ENCODE measurements at places on chromosomes 2 and 18.

DNA sequence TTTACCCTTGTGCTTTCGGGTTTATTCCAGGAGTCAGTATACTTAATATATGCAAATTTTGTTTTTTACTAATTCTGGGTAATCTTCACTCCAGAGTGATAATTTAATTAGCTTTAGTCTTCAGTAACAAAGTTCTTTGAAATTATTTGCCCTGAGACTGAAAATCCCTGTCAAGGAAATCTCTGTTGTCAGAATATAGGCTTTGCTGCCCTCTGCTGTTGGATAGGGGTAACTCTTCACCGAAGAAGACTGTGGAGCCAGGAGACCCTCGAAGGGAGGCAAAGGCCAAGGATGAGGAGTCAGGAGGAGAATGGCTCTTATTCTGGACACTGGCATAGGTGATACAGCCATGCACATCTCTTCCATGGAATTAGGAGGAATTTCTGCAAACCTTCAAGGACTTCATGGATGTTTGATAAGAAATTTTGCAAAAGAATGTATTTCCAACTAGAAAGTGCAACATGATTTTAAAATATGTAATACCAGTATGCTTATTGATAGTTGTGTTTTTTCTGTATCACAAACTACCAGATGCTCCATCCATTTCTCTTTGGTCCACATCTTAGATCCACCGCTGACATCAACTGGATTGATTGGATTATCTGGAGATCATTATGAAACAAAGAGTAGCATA, 182.3 kb downstream of the RDH14 start:
- no peak for DNase-seq

DNA sequence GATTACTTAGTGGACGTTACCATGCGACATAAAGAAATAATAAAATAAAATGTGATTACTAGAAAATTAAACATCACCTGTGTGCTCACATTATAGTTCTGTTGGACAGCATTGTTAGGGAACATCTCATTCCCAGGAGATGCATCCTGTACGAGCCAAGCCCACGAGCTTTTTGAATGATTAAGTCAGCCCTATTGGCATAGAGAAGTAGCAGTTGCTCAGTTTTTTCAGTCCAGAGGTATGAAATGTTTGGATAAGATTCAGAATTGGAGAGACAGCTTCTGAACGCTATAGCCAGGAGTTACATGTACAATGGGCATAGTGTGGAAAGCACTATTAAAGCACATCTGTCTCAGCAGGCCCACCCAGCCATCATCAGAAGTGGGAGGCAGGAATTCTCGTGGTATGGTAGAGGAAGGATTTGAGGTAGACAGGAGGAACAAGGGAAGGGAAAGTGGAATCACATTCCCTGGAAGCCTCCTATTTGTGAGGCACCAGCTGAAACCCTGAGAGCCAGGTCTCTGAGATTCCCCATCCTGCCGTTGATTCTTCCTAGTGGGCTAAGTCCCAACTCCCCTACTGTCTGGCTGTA, 8.6 kb downstream of the SPATS2L start:
- DNase-seq: no peak

GRCh38 chr2:159551806-159552205, 64.5 kb downstream of the BAZ2B start:
- no peak for DNase-seq

DNA sequence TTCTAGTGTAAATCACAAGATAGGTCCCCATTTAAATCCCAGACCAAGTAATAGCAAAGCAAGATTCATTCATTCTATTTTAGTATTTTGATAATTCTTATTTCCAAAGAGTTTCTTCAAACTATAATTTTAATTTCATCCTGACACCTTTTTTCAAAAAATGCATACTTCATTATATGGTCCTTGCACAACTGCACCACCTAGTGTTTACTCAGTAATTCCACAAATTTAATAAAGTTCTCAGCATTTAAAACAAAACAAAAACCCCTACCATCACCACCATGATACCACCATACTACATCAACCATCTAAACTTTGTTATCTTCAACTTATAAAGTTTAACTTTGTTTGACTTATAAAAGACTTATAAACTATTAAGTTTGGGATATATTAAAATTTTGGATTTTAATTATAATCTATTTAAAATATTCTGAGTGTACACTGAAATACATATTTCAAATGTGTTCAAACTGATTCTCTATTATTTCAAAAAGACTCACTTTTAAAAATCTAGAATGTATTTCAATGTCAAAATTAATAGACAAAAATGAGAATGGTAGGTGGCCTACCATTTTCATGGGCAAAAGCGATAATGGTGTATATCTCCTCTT, 44.2 kb downstream of the WDPCP start:
- DNase-seq: no peak

- DNase-seq: no peak
These were observed 2.4 kb downstream of the MRPL33 start for GRCh38 chr2:27773959-27774358.

GRCh38 chr18:52598921-52599320, 258.9 kb downstream of the DCC start:
- no peak for DNase-seq

- DNase-seq: no peak
These were observed 25.0 kb downstream of the CYBRD1 start for GRCh38 chr2:171547256-171547655.
